ENCODE measurements at places on chromosomes 2 and 18. TPM values are rescaled to one million over a fixed set of nuclear protein-coding genes. Genes with fewer than 3 reads are reported as not detected.
A peak's percentile ranks its signal among the peaks of the same experiment; 100 is the strongest.

Gene RGPD8
- 4.9 TPM for total RNA-seq

Gene REG3G
- total RNA-seq, result not detected

Gene UGT1A7
- total RNA-seq, result not detected

Gene RBBP8
- total RNA-seq, result 49.2 TPM

- no peaks in the 10 kb centered on the region for H3K36me3 ChIP-seq
- H3K27ac ChIP-seq, result no peak overlapping the region
- peaks cover 16% of the 10 kb centered on the region for H3K4me1 ChIP-seq
- no peaks in the 10 kb centered on the region for H3K27me3 ChIP-seq
Measured at GRCh38 chr18:9629709-9630108, 15.3 kb upstream of the PPP4R1 start.

DNA sequence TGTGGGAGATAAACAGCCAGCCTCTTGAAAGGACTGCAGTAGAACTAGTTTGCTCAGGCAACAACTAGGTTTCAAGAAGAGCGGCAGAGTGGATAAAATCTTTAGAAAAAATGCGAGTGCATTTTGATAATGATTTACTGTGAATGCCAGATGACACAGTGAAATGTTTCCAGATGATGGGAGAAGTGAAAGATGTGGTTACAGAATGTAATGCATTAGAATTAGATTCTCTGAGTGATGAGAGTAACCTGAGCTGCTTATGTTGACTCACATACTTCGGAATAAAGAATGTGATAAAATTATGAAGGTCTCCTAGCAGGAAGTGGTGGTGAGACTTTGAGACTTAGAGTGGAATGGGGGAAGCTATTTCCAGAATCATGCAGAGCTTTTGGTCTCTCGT lies 184.3 kb downstream of the GULP1 start:
- H3K36me3 ChIP-seq, result no peaks in the 10 kb centered on the region
- peaks cover 54% of the 10 kb centered on the region for H3K4me1 ChIP-seq
- no peaks in the 10 kb centered on the region for H3K27me3 ChIP-seq
- H3K4me3 ChIP-seq, result no peak overlapping the region
- H3K27ac ChIP-seq, result peak overlapping the region; percentile 22

DNA sequence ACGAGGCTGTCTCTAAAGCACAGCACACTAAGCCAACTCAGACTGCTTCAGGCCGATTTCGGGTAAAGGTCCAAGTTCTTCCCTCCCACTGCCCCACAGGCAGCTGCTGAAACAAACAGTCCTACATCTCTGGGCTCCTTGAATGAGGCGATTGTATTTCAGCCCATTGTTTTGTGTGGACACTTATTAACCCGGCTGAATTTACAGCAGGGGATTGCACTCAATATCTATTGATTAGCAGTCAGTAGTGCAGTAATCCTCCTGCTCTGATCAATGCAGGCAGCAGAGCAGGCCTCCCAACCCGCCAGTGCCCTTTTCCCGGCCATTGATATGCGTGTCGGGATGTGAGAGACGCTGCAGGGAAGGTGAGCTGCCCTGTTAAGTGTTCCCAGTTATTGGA lies 330.1 kb downstream of the CMPK2 start:
- H3K27ac ChIP-seq, result no peak overlapping the region
- DNase-seq, result peak; percentile 51
- no peaks in the 10 kb centered on the region for H3K27me3 ChIP-seq
- H3K4me3 ChIP-seq, result no peak overlapping the region

GRCh38 chr2:203797712-203798111 lies 69.9 kb upstream of the CTLA4 start:
- H3K36me3 ChIP-seq, result no peaks in the 10 kb centered on the region
- no peak overlapping the region for H3K27ac ChIP-seq
- no peak overlapping the region for H3K4me3 ChIP-seq
- no peaks in the 10 kb centered on the region for H3K4me1 ChIP-seq

- no peaks in the 10 kb centered on the region for H3K36me3 ChIP-seq
- DNase-seq, result peak; percentile 42
- no peak overlapping the region for H3K27ac ChIP-seq
Measured at GRCh38 chr2:118832791-118833715, 14.4 kb downstream of the EN1 start.

DNA sequence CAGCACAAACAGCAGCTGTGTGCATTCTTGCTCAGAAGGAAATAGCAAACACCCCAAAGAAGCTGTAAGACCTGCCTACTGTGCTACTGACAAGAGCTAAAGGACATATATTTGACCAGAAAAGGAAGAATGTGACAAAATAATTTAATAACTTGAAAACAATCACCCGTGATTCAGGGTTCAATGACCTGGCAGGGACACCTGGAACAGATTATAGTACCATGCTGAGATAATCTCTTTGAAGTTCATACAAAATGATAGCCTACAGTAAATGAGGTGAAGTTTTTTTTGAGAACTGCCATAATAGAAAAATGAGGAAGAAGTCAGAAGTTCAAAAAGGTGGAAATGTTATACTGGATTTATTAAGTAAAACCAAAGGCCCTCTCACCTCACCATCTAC lies 324.8 kb upstream of the GULP1 start:
- H3K27ac ChIP-seq, result no peak overlapping the region
- H3K27me3 ChIP-seq, result no peaks in the 10 kb centered on the region
- H3K4me1 ChIP-seq, result no peaks in the 10 kb centered on the region
- H3K4me3 ChIP-seq, result no peak overlapping the region
- DNase-seq, result no peak
- no peaks in the 10 kb centered on the region for H3K36me3 ChIP-seq

GRCh38 chr2:101883860-101884259 lies 107.9 kb upstream of the IL1R2 start:
- H3K27ac ChIP-seq, result no peak overlapping the region
- no peaks in the 10 kb centered on the region for H3K27me3 ChIP-seq
